ENCODE measurements at places on chromosomes 4 and X. TPM values are rescaled to one million over a fixed set of nuclear protein-coding genes. Genes with fewer than 3 reads are reported as not detected.

The SHROOM2 gene
- 12.5 TPM for total RNA-seq

The GABRE gene
- 190 TPM for total RNA-seq

The GAGE12J gene
- total RNA-seq: not detected

The TLR10 gene
- not detected for total RNA-seq

The CYTL1 gene
- 13.9 TPM for total RNA-seq

The MFAP3L gene
- total RNA-seq: 2.3 TPM

The MUC7 gene
- not detected for total RNA-seq

The PCDH10 gene
- 22.3 TPM for total RNA-seq

The RHOH gene
- 0.29 TPM for total RNA-seq

DNA sequence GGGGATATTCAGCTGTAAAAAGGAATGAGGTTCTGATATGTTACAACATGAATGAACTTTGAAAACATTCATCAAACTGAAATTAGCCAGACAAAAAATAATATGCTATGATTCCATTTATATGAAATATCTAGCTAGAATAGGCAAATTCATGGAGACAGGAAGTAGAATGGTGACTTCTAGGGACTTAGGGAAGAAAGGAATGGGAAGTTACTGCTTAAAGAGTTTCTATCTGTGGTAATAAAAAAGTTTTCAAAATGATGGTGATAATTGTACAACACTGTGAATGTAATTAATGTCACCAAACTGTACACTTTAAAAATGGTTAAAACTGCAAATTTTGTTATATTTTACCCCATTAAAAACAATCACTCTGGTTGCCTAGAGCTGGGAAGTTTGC is 30.2 kb downstream of the SMIM14 start:
- DNase-seq: no peak

DNA sequence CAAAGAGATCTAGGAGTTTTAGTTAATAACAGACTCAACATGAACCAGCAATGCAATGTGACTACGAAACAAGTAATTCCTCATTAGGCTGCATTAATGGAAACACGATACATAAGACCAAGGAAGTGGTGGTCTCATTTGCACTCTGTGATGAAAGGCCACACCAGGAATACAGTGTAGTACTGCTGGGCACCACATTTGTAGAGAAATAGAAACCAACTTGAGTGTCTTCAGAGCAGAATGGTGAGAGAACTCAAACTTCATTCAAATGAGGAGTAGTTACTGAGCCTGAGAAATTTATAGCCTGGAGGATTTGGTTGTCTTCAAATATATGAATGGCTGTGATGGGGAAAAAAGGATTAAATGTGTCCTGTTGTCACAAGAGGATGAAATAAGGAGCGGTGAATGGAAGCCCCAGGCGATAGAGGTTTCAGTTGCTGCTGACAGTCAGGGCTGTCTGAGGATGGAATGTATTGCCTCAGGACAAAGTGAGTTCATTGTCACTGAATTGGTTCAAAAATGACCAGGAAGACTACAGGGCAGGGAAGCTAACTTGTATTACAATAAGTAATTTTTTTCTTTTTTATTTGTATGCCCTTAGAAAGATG is 50.9 kb downstream of the NFKB1 start:
- DNase-seq: no peak

- no peak for DNase-seq
Measured at GRCh38 chrX:9644335-9644734, 121.3 kb downstream of the GPR143 start.

GRCh38 chr4:126986828-126987227 is 645.9 kb upstream of the INTU start:
- DNase-seq: no peak

DNA sequence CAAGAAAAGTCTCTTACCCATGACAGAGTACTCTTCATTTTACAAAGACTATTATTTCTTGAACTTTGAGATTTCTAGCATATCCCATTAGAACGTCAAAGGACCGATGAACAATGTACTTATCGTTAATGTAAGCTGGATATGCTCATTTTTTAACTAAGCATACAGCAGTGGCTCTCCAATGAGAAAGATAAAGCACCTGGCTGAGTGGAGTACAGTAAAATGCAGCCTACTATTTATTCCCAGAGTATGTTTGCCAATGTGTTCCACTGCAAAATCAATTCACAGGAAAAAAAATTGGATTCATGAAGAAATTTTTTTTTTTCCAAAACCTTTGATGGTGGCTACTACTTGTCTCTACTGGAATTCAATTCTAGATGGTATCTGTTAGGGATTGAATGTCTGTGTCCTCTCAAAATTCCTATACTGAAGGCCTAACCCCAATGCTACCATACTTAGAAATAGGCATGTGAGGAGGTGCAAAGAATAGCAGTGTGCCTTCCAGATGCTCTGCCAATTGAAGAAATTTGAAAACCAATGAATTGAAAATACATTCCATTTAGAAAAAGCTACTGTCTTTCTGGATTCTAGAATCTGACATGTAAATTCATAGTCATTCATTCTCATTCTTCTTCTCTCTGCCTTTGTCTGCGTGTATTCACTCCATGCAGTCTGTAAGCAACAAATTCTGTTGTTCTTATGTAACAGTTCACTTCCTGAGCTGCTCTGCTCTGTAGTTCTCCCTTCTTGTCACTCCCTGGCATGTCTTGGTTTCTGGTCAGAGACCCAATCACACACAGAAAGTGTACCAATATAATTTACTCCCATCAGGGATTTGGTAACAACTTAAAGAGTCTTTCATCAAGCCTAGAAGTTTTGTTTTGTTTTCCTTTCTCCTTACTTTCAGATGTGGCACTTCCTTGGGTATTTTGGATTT is 61.4 kb downstream of the PAPSS1 start:
- no peak for DNase-seq

DNA sequence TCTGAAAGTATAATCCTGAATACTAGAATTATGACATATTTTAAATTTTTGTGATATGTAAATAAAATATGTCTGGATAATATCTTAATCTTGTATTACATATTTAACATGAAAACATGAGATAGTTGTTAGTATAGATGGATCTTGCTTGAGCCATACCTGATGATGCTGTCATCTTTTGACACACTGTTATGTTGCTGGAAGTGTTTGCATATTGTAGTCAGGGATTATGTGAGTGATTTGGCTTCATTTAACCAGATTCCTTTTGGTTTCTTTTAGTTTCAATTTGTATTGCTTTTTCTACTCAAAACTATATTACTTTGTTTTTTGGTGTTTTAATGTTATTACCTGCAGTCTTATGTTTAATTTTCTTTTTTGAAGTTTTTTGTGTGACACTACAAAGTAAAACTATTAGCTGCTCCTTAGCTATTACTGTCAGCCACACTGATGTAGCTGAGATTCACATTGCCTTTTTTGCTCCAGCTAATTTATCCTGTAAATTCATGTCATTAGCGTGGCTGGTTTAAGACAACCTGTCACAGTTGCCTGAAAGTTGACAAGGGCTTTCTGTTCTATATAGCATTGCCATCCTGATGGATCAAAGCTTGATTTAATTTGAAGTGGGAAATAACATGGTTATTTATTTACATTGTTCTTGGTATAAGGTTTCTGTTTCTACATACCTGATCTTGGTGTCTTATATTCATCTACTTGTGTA is 33.7 kb downstream of the METAP1 start:
- DNase-seq: no peak

DNA sequence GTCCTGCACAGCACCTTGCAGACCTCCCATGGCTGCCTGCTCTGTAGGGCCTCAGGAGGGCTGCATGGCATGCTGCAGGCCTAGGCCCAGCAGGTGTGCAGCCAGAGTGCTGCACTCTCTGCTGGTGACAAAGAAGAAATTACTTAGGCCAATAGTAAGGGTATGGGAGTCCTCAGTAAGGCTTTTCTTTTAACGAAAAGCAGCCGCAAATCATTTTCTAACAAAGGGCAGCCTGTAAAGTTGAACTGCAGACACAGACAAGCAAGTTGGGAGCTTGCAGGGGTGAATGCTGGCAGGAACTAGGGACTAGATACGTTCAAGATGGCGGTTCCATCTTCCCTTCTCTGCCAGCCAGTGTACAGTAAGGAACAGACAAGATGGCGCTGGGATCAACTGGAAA is 22.4 kb upstream of the UBA6 start:
- DNase-seq: no peak

DNA sequence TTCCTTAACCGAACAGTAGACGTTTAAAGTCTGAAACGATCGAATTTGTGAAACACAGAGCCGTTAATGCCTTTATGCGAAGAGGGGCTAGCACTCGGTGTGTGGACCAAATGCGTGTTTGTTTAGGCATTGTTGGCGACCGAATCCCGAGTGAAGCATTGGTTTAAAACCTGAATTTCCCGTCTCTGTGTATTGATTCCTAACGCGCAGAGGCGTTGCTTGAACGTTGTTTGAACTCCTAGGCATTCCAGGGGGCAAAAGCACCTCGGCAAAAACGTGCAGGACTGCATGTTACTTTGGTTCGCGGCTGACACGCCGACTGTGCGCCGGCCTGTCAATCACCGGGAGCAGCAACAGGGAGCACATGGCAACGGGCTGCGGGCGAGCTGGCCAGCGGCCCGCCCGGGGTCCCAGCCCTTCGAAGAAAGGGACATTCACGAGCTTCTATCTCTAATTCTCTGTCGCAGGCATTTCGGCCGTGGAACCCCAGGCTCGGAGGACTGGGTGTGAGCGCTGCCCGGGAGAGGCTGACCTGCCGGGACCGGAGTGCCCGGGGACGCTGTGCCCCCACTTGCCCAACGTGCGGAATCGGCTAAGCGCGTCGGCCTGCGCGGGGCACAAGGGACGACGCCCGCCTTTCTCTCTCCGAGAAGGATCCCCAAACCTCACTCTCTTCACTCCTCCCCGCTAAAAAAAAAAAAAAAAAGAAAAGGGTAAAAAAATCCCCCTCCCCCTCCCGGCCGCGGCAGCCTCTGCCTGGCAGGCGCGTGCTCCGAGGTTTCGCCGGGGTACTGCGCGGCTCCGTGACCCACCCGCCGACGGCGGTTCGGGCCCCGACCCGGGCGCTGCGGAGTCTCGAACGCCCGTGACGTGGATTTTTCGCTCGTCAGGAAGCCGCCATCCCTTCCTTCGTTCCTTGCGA is 810 bp downstream of the SPRY1 start:
- peak; percentile 60 for DNase-seq

- no peak for DNase-seq
Measured at GRCh38 chr4:188254211-188254610, 115.0 kb downstream of the TRIML1 start.

DNA sequence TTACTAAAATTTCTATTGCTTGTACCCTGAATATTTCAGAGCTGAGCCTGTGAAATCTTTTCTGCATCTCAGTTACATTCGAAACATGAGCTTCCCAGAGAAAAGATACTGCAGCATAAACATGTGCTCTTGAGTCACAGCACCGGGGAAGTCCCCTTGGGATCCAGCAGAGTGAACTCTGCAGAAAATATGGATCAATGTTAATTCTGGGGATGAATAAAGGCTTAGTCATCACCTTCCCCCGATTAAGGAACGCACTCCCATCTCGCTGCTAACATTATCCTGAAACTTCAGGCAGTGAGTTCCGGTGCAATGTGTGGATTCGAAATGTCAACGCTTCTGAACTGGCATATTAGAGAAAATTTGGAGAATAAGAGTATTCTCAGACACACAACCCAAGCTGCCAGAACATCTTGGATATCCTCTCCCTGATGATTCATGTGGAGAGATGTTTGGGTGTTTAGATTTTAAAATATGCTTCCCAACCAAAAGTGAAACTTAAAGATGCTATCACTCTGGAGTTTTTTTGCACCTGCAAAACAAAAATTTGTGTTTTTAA is 90.8 kb downstream of the IRF2 start:
- no peak for DNase-seq

DNA sequence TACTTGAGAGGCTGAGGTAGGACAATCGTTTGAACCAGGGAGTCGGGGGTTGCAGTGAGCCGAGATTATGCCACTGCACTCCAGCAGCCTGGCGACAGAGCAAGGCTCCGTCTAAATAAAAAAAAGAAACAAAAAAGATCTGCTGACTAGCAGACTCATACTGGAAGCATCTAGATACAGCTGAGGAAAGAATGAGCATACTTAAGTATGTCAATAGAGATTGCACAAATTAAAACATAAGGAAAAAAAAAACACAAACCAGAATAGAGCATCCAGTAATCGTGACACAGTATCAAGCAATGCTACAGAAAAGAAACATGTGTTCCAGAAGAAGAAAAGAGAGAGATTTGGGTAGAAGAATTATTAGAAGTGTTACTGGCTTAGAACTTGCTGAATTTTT is 105.5 kb upstream of the SPOCK3 start:
- DNase-seq: no peak

DNA sequence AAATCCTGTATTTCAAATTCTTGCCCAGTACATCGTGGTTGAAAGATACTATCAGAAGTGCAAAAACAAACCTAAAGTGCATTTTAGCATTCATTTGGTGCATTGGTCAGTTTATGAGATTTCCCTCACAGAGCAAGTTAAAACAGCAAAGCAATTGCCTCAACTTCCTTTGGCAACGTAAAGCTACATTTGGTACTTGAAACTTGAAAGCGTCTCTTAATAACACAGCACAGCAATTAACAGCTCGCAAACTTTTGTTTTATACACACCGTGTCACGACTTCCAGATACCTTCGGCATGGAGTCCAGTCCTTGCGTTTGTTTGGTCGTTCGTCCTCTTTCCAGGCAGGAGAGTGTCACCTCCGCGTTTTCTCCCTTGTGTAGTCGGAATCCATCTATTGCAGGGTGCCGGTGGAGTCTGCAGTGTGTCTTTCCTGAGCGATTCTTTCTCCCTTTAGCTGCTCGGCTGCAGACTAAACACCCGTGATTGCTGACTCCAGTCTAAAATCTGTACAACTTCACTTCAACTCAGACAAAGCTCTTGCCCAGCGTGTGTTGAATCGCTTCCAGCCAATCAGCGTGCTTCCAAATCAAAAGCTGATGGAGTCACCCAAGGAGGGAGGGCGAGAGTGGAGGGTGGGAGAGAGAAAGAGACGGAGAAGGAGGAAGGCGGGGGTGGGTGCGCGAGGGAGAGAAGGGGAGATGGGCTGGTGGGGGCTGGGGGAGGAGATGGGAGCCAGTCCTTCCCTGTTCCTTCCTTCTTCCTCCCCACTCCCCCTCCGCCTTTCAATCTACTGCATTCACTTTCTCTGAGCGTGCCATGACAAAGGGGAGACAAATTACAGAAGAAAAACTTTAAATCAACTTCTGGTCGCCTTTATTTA is at the start of gene PCDH18:
PCDH18 (minus strand) TSS at position 509 of the 883 bp plus-strand sequence; CDS start at position 103, 406 bp downstream.
- DNase-seq: peak; percentile 56

DNA sequence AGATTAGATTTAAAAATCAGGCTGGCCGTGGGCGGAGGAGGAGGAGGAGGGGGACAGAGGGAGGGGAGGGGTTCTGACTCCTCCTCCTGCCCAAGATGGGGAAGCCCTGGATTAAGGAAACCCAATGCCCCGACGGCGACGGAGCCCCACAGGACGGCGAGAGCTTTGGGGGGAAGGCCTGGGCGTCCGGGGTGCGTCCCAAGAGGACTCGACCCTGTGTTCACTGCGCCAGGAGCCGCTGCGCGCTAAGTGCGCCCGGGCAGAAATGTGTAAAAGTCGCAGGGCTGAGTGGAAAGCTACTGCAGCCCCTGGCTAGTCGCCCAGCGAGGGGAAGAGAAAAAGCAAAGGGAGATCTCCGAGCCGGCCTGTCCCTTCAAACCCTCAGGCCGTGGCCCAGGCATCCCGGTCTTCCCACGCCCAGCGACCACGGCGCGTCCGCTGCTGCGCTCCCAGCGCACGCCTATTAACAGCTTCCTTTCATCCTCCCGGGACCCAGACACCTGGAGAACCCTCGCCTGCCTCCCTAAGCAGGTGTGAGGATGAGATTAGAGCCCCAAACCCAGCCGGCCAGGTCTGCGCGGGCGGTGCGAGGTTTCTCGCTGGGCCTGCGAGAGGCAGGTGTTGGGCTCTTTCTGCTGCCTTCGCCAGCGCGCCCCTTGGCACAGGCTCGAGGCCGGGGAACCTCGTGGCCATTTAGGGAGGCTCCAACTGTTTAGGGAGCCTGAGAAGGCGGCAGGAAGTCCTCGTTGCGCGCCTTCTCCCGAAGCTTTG is 1.4 kb upstream of the RPS6KA3 start:
- peak; percentile 46 for DNase-seq
